Renal cortical epithelial cell (primary cell): ENCODE measurements at places on chromosomes 16 and 17.

DNA sequence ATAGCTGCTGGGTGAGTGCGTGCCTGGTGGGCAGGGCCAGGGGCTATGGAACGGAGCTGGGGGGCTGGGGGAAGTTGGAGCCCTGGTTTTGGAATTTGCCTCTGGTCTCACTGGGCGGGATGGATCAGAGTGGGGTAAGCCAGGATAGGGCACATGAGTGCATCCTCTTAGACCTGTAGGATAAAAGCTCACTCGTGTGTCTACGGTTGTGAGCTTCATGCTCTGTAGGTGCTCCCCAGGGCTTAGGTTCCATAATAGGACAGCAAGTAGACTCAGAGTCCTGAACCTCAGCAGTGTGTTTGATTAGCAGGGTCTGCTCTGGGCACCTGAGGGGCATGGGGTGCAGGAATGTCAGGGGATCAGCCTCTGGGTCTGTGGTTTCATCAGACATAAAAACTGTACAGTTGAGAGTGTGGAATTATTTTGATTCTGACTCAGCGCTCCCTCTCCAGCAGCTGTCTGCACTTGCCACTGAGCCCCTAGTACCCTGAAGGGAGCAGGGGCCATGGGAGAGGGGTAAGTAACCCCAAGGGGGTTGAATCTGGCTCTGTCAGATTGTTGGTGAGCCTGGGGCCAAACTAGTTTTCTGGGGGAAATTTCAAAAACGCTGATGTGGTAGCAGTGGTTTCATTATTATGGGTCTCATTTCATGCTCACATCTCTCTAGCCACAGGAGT, 84.2 kb upstream of the LGALS9 start:
- peak; percentile 36 for DNase-seq

DNA sequence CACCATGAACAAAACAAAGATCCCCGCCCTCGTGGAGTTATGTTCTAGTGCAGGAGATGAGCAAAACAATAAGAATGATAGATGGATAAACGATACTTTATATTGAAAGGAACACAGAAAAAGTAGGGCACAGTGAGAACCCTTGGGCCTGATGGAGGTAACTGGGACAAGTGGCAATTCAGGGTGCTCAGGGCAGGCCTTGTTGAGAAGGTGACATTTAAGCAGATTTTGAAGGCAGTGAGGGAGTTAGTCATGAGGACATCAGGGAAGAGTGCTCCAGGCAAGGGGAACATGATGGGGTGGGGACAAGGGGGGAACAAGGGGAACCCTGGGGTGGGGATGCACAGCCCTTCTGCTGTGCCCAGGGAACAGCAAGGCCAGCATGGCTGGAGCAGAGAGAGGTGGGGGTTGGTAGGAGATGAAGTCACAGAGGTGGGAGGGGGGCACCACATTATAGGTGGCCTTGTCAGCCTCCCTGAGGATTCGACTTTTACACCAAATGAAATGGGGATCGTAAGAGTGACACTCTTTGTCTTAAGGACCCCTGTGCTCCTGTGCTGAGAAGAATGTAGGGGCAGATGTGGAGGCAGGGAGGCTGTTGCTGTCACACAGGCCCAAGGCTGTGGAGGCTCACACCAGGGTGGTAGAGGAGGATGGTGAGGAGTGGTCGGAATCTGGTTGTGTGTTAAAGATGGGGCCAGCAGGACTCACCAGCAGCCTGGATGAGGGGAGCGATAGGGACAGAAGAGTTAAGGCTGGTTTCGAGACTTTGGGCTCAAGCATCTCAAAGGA, 9.2 kb upstream of the PRM1 start:
- no peak for DNase-seq

- peak; percentile 40 for DNase-seq
Observed at GRCh38 chr17:78781104-78781892, 775 bp downstream of the CYTH1 start.

DNA sequence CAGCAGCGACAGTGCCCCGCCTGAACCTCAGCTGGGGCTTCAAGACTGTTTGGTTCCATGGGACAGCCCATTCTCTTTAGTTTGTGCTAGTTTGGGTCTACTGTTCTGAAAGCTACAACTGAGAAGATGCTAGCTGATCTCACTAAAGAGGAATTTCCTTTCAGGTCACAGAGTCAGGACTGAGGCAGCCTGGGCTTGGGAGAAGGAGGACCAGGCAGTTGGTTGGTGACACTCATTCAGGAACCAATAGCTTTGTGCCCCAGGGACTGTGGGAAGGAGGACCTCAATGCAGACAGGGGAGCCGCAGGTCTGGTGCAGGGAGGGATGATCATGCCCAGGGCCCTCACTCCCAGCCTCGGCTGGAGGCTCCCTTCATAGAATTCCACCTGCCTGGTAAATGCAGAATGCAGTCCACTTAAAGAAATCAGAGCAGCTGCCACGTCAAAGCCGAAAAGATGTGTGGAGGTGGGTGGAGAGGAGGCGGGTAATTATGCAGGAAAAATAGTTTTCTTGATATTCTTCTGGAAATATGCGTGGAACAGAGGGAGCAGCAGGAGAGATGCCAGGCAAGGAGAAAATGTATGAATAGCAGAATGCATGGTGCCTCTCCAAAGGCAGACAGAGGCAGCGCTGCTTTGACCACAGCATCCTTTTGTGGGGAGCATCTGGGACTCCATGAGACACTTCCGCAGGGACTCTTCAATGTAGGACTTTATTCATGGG, 32.6 kb upstream of the ZFP90 start:
- DNase-seq = no peak
